Stimulated activated CD4-positive, alpha-beta T cell treated with anti-CD3 and anti-CD28 coated beads, Interleukin-1b, Interleukin-23, amount 100 ng/mL, for 1 hour (primary cell): ENCODE measurements at places on chromosomes 3 and 15.

GRCh38 chr3:23739536-23739935, 66.2 kb upstream of the UBE2E1 start:
- DNase-seq = no peak

DNA sequence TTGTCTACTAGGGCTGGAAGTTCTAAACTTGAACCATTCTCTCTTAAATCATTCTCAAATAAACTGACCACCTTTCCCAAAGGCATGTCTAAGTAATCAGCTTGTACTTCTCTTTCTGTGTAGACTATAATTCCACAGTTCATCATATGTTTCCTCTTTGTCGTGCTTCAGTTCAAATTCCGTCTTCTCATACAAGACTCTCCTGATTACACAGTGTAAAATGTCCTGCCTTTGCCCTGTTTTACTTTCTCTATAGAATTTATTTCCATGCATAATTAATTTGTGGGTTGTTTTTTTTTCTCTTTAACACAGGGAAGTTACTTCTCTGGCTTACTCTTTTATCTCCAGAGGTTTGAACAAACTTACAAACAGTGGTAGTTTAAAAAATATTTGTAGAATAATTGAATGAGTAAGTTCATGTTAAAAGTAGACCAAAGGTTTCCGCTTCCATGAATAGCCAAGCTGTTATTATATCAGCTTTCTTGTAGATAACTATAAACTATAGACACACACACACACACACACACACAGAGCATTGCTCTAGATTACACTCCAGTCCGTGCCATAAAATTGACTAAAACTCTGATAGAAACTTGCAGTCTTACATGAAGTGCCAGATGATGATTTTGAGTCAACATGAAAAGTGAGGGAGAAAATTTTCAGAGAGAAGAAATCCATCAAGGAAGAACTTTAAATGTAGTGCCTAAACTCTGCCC, 119.0 kb downstream of the SUCNR1 start:
- no peak for DNase-seq

- no peak for DNase-seq
Observed at GRCh38 chr15:93271871-93272270, 182.9 kb upstream of the RGMA start.

DNA sequence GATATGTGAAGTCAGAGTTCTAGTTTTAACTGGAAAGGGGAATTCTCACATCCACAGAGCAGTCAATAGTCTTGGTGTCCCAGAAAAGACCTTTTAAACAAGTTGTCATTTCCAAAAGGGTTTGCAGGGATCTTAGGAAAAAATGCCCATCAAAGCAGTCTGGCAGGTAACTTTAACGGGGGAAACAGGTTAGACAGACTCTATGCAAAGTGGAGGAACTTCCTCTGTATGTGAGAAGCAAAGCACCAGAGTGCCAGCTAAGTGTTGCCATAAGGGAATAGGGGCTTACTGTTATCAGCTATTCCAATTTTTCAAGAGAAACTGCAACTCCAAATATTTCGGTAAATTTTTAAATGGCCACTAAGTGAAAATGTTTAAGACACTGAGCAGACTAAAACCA, 307.9 kb upstream of the MDFIC2 start:
- DNase-seq = no peak

- DNase-seq = no peak
Observed at GRCh38 chr3:192514081-192514753, 213.1 kb downstream of the FGF12 start.

DNA sequence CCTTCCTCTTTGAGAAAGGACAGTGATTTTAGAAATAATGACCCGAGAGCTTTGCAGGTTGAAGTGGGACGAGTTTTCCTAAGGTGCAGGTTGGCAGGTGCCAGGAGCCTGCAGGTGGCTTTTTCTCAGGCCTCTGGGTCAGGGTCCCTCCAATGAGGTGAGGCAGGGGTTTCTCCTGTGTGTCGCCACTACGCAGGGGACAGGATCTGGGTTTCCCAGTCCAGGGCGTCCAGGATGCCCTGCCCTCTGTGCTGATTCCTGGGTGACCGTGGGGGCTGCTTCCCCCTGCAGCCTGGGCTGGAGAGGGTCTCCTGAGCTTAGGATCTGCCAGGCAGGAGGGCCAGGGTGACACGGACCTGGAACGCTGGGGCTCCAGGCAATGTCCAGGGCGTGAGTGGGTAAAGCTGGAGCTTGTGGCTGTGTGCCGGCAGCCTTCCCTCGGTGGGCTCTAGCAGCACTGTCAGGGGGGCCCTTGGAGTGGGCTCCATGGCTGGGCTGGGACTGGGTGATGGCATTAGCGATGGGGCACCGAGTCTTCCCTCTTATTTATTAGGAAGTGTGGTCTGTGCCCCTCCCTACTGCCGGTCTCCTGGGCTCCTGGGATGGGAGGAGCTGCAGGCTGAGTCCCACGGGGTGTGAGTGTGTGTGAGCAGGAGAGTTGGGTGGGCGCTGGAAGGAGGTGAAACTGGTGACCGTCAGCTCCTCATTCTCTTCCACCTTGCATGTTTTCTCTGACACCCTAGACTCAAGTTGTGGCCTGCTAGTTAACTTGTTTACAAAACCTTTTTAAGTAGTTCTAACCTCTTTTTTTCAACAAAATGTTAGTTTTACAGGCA, 1.8 kb downstream of the APBA2 start:
- DNase-seq = no peak

GRCh38 chr3:13631256-13631655, 82.3 kb downstream of the FBLN2 start:
- DNase-seq = no peak

GRCh38 chr3:36892457-36893136, 52.3 kb downstream of the TRANK1 start:
- DNase-seq = no peak

DNA sequence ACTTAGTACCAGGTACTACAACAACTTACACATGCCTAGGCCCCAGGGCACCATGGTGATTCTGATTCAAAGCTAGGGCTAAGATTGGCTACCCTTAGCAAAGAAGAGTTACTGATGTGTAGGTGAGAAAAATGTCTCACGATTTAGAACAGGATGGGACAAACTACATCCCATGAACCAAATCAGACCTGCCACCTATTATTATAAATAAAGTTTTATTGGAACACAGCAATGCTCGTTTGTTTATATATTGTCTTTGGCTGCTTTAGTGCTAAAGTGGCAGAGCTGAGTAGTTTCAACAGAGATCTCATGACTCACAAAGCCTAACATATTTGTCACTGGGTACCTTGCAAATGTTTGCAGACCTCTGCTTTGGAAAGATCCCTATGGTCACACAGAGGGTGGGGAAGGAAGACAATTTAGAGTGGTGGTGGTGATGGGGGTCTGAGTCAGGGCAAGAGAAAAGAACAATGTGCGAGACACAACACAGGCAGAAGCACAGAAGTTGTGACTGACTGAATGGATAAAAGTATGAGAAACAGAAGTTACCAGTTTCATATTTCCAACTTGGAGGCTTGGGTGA, 770.6 kb upstream of the CFAP20DC start:
- DNase-seq = no peak

DNA sequence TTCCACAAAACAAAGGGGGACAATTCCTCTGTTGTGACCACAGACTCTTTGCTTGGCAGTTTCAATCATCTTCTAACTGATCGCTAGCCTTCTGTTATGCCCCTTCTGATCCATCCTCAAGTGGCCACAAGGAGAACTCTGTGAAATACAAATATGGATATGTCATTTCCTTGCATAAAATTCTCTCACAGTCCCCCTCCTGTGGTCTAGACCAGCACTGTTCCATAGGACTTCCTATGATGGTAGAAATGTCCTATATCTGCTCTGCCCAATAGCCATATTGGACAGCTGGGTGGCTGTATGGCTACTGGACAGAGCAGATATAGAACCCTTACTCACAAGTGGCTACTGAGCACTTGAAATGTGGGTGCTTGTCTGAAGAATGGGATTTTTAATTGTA, 25.9 kb upstream of the SNRK start:
- DNase-seq = no peak

- DNase-seq = no peak
Observed at GRCh38 chr15:48634893-48635292, 10.6 kb downstream of the FBN1 start.
